Glomerular endothelial cell (primary cell): ENCODE measurements at places on chromosomes 3 and 15. TPM values are rescaled to one million over a fixed set of nuclear protein-coding genes. Genes with fewer than 3 reads are reported as not detected.

The P3H2 gene
- 29.1 and 41.9 TPM in 2 replicates for total RNA-seq

The TRIM71 gene
- total RNA-seq, result 0.05 TPM in 1 of 2 replicates, not detected in the other

The GOLGA8M gene
- total RNA-seq, result 0.39 and 2.3 TPM in 2 replicates

The SLC28A2 gene
- total RNA-seq, result not detected in 2 replicates

The SHC4 gene
- total RNA-seq, result 1.1 and 2.8 TPM in 2 replicates

The SLC28A1 gene
- total RNA-seq, result not detected in 2 replicates

The SH3GL3 gene
- not detected in 2 replicates for total RNA-seq

The CSTA gene
- not detected in 2 replicates for total RNA-seq

The GPR87 gene
- total RNA-seq, result 0.53 TPM in 1 of 2 replicates, not detected in the other

The TAGLN3 gene
- total RNA-seq, result 0.76 and 2.8 TPM in 2 replicates

The STT3B gene
- 108 and 130 TPM in 2 replicates for total RNA-seq

The ATP2B2 gene
- not detected in 2 replicates for total RNA-seq

The LAMB2 gene
- 1,071 and 1,381 TPM in 2 replicates for total RNA-seq

The UNC13C gene
- total RNA-seq, result 0.05 TPM in 1 of 2 replicates, not detected in the other

The PRRT3 gene
- total RNA-seq, result 2.5 and 3.6 TPM in 2 replicates

The CA12 gene
- total RNA-seq, result 4.9 and 5.5 TPM in 2 replicates

The SAMD7 gene
- total RNA-seq, result not detected in 2 replicates

The SCN5A gene
- 3.1 and 5.2 TPM in 2 replicates for total RNA-seq

The CIB2 gene
- 1.9 and 7.5 TPM in 2 replicates for total RNA-seq

The NPAP1 gene
- total RNA-seq, result not detected in 2 replicates

The MYO5C gene
- total RNA-seq, result 26.8 and 33.4 TPM in 2 replicates

The MBNL1 gene
- 261 and 262 TPM in 2 replicates for total RNA-seq
